Activated B cell treated with CpG ODN at 0.5 μM for 24 hours (primary cell): ENCODE measurements at places on chromosomes 5 and 9.

GRCh38 chr5:122385808-122386207, 73.8 kb downstream of the SNCAIP start:
- no peak for DNase-seq

GRCh38 chr5:174622067-174622466, 102.3 kb upstream of the MSX2 start:
- DNase-seq = no peak

- no peak for DNase-seq
These were observed 61.6 kb upstream of the C9orf72 start for GRCh38 chr9:27634879-27635278.

- DNase-seq = no peak
These were observed 6.0 kb downstream of the RALGDS start for GRCh38 chr9:133114886-133115603.

GRCh38 chr9:87469793-87470465, 27.7 kb upstream of the DAPK1 start:
- no peak for DNase-seq

- DNase-seq = no peak
These were observed 229.9 kb downstream of the PIK3R1 start for GRCh38 chr5:68445257-68446069.

GRCh38 chr5:43152946-43153345, 32.2 kb downstream of the ZNF131 start:
- no peak for DNase-seq

DNA sequence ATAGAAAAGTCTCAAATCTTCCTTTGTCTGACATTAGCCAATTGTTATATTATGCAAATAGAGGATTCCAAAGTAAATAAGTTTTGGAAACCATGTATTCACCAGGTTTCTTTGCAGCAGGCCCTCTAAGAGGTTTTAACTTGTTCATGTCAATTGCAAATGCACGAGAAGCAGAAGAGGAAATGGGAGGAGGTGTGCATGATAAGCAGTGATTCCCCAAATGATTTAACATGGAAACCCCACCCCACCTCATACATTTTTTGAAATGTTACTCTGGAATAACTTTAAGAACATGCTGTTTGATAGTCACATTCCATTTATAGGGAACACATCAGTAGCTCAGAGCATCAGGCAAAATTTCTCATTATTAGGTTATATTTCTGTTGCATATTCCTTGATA, 190.7 kb downstream of the DOCK8 start:
- DNase-seq = no peak

DNA sequence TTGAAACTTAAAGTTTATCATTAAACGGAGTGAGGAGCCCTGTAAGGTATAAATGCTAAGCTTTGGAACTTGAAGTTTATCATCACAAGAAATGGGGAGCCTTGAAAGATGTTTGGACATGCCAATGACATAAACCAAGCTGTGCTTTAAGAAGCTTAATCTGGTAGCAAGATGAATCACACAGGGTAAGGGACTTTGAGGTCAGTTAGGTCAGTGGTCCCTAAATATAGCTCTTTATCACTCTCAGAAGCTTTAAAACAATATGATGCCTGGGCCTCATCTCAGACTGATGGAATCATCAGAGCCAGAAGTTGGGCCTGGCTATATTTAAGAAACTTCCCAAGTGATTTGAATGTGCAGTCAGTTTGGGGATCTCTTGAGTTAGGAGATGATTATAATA, 85.7 kb downstream of the TNC start:
- no peak for DNase-seq
